ENCODE measurements at places on chromosomes 11 and 22.

DNA sequence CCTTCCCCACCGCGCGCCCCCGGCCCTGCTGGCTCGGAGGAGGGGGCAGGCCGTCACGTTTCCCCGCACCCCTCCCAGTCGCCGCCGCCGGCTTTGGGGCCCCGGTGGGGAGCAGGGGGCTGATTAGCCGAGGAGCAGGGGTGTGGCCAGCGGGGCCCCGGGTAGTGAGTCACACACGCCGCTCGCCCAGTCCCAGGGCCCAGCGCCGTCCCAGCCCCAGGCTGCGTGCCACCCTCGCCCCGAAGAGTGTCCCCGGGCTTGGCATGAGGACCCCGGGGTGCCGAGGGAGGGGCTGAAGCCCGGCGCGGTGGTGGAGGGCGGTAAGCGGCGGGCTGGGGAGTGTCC lies 34.4 kb downstream of the PRDM11 start:
- peak; percentile 29 for DNase-seq

- DNase-seq = no peak
Observed at GRCh38 chr11:78773077-78773476, 198.4 kb upstream of the NARS2 start.

- no peak for DNase-seq
Observed at GRCh38 chr11:134363592-134363991, 31.8 kb downstream of the GLB1L2 start.

DNA sequence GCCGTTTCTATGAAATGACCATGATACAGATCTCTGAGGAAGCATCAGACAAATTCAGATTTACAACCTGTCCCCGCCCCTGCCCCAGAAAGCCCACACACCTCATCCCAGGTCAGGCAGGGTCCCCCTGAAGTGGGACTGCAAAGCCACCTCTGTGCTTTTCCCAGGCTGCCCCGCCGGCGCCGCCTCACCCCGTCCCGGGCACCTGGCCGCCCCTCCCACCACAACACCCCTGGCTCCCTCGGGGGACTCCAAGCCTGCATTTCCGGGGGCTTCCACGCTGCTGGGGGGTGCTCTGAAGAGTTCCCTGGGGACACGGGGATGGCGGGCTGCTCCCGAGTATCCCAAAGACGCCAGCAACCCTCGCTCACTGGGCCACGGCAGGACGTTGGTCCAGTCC lies 23.2 kb downstream of the DRD4 start:
- no peak for DNase-seq

GRCh38 chr11:67486481-67487195 lies 3.8 kb downstream of the AIP start:
- no peak for DNase-seq

DNA sequence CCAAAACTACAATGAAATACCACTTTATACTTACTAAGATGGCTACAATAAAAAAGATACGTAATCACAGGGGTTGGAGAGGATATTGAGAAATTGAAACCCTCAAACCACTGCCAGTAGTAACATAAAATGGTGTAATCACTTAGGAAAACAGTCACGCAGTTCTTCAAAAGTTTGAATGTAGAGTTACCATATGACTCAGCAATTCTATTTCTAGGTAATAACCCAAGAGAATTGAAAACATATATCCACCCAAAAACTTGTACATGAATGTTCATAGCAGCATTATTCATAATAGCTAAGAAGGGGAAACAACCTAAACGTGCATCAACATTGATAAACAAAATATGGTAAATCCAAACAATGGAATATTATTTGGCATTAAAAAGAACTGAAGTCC lies 24.4 kb upstream of the PSMA1 start:
- DNase-seq = no peak

GRCh38 chr11:28343304-28344233 lies 235.4 kb downstream of the METTL15 start:
- DNase-seq = no peak

DNA sequence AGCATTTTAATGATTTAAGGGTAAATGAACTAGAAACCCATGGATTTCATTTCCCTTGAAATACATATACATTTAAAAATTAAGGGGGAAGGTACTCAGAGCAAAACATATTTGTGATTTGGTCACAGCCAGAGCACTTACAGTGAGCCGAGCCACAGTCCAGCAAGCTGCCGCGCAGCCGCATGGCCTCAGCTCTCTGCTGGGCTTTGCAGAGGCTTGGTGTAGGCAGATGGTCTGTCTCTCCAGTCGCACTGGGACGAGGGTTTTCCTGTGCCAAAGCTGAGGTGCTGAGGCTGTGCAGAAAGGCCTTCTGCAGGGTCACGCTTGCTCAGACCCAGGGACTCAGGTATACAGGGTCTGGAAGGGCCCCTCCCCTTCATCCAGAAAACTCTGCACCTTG lies 367.3 kb downstream of the OPCML start:
- no peak for DNase-seq

DNA sequence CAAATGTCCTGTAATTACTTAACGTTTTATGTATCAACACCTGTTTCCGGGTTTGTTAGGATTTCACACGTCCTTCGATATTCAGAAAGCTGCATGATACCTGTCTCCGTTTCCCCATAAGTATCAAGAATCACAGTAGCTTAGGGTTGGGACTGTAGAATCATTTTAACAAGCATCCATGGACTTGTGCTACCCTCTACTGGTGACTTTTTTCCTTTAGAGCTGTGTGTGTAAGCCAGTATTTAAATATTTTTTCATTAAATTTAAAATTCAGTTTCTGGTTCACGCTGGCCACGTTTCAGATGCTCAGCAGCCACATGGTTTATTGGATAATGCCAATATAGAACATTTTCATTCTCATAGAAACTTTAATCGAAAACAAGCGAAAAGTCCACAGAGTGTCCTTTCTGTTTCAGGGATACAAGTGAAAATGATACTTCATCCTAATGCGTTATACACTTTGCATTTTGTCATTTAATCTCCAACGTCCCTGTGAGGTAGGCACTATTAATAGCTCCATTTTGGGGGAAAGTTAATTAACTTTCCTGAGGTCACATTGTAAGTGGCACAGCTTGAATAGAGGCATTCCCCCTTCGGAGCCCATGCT lies 61.5 kb upstream of the SLC25A18 start:
- no peak for DNase-seq

DNA sequence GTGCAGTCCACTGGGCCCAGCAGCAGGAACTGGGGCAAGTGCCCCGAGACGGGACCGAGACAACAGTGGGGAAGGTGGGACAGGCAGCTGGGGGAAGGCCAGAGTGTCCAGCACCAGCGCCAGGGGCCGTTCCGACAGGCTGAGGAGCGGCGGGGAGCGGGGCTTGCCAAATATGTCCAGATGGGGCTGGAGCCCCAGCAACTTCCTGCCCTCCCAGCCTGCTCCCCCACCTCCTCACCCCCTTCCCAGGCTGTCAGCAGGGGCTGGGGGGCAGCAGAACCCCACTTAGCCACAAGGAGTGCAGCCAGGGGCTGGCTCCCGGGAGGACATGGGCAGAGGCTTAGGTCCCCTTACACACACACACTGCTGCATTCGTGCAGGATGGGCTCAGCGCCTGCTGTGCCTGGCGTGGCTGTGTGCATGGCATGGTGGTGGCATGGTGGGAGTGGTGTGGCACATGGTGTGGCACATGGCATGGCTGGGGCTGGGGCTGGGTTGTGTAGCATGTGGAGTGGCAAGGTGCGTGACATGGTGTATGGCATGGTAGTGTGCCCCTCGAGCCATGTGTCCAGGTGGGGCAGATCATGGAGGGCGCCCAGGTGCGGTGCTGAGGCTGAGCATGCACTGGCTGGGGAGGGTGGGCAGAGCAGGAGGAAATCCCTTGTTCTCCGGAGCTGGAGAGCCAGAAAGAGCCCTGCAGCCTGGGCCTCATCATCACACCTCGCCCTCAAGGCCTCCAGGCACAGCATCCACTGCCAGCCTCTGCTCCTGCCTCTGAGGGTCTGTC lies 51.7 kb downstream of the CDKN1C start:
- DNase-seq = no peak
